ENCODE measurements at places on chromosomes 11 and 22.

DNA sequence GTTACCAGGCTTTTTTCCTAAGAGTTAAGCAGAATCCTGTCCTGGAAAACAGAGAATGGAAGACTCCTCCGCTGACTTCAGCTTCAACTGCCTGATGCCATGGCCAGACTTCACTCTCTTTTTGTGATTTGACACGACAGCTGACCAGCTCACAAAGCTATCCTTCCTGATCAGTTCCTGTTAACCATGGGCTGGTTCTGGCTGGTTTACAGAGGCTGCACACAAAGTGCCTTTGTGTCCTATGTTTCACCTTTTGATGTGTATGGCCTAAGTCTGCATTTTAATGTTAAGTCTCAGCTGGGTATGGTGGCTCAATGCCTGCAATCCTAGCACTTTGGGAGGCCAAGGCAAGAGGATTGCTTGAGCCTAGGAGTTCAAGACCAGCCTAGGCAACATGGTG, 11.1 kb downstream of the FOLR3 start:
- DNase-seq: no peak

GRCh38 chr11:72088076-72088808, 7.6 kb downstream of the LRRC51 start:
- DNase-seq: no peak

- no peak for DNase-seq
Observed at GRCh38 chr11:36449561-36450096, 60.4 kb downstream of the TRAF6 start.

DNA sequence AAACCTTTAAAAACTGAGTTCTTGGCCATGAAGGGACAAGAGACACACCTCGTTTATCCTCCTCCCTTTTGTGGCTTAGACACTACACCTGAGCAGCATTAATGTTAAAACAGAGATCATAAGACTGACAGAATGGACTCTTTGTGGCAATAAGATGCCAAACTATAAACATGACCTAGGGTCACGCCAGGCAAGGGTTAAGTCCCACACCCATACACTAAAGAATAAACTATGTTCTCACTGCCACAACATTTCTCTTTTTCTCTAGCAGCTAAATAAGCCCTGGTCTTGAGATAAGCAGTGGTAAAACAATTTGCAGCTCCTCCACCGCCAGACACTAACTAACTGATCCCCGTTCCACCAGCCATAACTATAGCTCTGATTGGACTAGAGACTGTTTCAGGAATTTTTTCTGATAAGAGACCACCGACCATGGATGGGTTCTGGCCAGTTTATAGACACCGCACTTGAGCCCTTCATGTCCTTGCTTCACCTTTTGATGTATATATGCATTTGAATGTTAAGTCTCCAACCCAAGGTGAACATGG, 4.9 kb upstream of the SLCO2B1 start:
- no peak for DNase-seq

DNA sequence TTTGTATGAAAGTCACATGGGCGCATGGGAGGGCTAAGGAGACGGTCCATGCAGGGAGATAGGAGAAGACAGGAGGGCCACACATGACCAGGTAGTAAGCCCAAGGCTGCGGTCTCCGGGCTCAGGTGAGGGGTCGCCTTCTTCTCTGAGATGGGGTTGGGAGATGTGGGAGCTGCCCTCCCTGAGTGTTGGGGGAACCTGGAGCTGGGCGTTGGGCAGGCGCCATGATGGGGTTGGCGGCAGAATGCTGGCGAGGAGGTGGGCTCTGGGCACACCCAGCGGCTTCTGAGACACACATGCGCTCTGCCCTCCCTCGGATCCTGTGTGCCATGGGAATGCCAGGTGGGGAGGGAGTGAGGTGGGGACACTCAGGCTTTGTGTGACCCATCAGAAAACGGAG, 254.8 kb downstream of the TBC1D22A start:
- DNase-seq: no peak

- DNase-seq: no peak
Observed at GRCh38 chr11:131875611-131876010, 505.2 kb downstream of the NTM start.

- DNase-seq: no peak
Observed at GRCh38 chr11:8681837-8682302, 595 bp downstream of the TRIM66 start.

- no peak for DNase-seq
Observed at GRCh38 chr11:116871248-116871647, 33.8 kb upstream of the APOA1 start.

DNA sequence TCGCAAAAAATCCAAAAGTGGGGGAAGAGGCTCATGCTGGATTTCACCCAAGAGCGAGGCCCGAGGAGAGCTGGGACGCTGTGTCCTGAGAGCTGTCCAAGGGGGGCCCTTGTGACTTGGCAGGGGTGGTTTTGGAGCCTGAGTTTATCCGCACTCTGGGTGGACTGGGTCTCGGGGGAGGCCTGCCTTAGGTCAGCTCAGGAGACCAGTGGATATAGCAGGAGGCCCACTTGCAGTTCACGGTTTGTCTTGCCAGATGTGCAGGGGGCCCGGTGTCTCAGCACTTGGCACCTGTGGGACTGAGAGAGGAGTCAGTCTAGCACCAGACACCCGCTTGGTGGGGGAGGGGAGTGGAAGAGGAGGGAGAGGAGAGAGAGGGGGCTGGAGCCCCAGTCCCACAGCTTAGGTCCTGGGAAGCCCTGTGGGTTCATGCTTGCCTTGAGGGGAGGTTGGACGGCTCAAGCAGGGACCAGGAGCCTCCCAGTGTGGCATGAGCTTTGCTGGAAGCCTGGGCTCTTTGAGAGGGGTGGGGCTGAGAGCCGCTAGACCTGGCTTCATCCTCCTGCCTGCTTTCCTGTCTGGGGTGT, 33.4 kb downstream of the PARVB start:
- no peak for DNase-seq

GRCh38 chr22:25030636-25031035, 78.1 kb downstream of the KIAA1671 start:
- DNase-seq: no peak

DNA sequence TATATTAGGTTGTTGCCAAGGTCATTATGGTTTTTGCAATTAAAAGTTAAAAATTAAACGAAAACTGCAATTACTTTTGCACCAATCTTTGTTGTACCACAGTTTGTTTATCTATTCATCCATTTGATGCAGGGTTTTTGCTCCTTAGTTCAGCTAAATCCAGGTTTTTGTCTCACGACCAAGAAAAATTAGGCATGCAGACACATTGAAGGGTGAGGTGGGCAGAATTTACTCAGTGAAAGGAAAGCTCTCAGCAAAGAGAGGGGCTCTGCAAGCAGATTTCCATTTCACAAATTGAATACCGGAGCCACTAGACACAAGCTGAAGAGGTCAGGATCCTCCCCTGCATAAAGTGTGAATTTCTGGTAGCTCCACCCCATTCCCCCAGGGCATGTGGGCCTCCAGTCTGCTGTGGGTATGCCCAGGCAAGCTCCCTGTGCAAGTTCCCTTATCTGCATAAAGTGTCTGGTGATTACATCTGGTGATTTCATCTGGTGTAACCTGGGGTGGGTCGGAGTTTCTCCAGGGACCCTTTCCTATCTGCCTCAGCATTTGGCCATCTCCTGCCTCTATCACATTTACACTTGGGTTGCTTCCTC, 33.3 kb downstream of the APOL6 start:
- no peak for DNase-seq

DNA sequence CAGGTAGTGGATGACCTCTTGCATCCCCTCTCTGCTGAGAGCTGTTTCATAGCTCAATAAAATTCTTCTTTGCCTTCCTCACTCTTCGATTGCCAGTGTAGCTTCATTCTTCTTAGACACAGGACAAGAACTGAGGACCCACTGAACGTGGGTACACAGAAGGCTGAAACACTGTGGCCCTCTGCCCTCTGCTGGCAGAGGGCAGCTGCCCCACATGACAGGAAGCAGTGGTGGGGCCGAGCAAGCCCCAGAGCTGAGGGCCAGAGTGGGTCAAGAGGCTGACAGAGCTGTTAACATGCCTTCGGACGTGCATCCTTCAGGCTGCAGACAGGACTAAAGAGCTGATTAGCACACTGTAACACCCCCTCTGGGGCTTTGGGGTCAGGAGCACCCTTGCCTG, 15.6 kb downstream of the SMC1B start:
- no peak for DNase-seq

- DNase-seq: no peak
Observed at GRCh38 chr22:29879753-29880152, 3.2 kb upstream of the MTMR3 start.

GRCh38 chr22:49349181-49349835, 478.4 kb downstream of the BRD1 start:
- no peak for DNase-seq

- DNase-seq: no peak
Observed at GRCh38 chr11:22539821-22540256, 85.8 kb downstream of the FANCF start.

GRCh38 chr22:41181349-41182241, 23.5 kb upstream of the L3MBTL2 start:
- no peak for DNase-seq
